ENCODE measurements at places on chromosomes 11 and 22. TPM values are rescaled to one million over a fixed set of nuclear protein-coding genes. Genes with fewer than 3 reads are reported as not detected.

The CARD18 gene
- not detected for total RNA-seq

The KCNK4 gene
- total RNA-seq: not detected

The LMNTD2 gene
- not detected for total RNA-seq

The MMP1 gene
- 0.54 TPM for total RNA-seq

DNA sequence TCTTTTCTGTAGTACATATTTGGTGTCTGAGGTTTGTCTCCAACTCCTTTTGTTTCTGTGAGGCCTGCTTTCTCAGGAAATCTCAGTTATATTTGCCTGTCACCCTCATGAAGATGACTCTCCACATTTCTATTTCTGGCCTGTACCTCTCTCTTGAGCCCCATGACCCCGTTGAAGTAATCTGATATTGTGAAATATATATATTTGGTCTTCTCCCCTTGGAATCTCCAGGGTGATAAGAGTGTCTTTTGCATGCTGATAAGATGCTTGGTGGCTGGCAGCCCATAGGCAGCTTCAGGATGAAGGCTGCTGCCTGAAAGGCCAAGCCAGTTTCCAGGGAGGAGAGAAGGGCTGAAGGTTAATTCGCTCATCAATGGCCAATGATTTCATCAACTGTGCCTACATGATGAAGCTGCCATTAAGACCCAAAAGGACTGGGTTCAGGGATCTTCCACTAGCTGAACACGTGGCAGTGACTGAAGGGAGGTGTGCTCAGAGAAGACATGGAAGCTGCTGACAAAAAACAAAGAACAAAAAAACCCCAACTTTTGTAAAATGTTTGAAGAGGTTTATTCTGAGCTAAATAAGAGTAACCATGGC, 67.4 kb downstream of the MICAL2 start:
- DNase-seq: no peak

DNA sequence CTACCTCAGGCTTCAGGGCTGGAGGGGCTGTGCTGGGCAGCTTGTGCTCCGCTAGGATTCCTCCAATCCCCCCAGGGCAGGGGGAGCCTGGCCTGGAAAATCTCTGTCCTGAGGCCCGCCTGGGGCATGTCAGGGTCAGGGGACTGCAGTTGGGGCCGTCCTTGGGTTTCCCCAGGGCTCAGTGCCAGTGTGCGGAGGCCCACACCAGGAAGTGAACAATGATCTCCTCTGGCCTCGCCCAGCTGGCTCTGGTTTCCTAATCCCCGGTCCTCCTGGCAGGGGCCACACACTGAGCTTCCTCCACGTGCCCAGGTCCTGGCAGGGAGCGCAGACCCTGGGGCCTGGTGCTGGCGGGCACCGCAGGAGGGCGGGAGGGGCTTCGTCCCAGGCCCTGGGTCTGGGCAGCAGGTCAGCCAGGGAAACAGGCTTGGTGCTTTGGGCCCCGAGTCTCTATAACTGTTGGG, 1.4 kb upstream of the MUC2 start:
- DNase-seq: peak; percentile 76

DNA sequence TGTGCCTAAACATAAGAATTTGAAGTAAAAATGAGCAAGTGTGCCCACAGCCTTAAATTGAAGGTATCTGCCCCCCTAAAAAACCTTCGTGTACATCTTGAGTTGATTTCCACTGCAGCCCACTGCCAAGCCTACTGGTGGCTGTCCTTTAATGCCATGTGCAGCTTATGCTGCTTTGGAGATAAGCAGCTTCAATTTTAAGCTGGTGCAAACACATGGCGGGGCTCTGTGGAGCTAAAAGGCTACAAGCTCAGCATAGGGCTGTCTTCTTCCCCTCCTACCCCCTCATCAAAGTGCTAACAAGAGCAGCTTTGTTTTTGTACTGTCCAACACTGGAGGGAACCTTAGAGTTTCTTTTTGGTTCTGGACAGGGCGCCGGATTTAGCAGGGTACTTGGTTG, 128.5 kb upstream of the LMO1 start:
- DNase-seq: no peak

Measured in psoas muscle (tissue), 8 donors.